Activated naive CD4-positive, alpha-beta T cell treated with Interleukin-2 at 50 U/mL for 16 hours (primary cell): ENCODE measurements at places on chromosomes 4 and X.

GRCh38 chr4:83364312-83364711 lies 29.7 kb upstream of the HPSE start:
- DNase-seq, result no peak

DNA sequence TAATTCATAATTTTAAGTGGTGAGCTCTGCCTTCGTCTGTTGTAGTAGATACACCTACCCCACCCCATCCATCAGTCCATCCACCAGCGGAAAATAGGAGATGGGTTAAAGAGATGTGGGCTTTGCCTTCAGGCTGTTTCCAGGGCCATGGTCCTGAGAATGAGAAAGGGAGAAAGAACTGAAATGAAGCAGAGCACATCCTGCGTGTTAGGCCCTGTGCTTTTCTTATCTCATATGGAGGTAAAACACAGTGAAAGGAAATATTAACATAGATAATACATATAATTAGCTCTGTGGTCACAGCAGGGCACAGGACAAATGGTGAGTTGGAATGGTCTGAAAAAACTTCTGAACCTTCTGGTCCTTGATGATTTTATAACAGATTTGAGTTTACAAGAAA lies 393.5 kb downstream of the BMPR1B start:
- no peak for DNase-seq

DNA sequence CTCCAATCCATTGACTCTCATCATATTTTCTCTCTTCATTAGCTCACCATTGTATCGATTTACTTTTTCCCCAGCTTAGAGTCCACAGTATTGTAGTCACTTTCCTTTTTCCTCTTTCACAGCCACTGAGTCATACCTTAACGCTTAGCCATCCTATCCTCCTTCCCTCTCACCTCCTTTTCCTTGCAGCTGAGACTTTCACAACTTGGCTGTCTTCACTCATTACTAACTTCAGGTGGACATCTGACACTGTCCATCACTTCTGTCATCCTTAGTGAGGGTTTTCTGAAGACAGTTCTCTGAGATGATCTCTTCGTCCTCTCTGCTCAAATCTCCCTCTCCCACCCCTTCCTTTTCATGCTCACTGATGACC lies 70.5 kb upstream of the ESX1 start:
- no peak for DNase-seq

DNA sequence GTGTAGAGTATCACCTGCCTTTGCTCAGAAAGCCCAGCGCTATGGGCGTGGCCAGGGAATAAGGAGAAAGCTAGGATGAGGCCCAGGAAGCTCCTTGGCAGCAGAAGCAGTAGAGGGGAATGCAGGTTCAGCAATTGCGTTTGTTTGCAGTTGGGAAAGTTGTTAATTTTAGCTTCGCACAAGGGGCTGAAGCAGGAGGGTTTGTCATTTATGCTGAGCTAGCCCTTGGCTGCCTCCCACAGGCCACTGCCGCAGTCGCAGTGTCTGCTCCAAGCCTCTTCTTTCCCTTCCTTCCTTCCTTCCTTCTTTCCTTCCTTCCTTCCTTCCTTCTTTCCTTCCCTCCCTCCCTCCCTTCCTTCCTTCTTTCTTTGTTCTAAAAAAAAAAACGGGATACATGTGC lies 21.5 kb downstream of the FRMPD3 start:
- no peak for DNase-seq

- DNase-seq, result no peak
Measured at GRCh38 chr4:4668355-4669210, 126.7 kb upstream of the STX18 start.

- no peak for DNase-seq
Measured at GRCh38 chr4:110055158-110055768, 142.6 kb downstream of the EGF start.

DNA sequence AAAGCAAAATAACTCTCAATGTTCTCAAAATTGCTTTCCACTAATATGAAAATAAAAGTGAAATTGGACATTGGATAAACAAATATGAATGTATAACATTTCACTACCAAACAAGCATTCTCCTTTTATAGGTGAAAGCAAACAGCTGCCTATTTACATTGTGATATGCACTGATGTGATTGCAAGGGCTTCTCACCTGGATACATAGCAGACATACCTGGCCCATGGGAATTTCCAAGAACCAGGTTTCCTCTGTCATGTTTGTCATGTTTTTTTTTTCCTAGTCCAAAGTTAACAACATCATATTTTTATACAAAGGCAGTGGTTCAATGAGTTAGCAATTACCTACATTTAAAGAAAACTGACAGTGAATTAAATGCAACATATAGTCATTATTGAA lies 228.5 kb downstream of the ANKRD50 start:
- DNase-seq, result no peak

GRCh38 chr4:178937130-178937529 lies 1494.9 kb upstream of the AGA start:
- no peak for DNase-seq

DNA sequence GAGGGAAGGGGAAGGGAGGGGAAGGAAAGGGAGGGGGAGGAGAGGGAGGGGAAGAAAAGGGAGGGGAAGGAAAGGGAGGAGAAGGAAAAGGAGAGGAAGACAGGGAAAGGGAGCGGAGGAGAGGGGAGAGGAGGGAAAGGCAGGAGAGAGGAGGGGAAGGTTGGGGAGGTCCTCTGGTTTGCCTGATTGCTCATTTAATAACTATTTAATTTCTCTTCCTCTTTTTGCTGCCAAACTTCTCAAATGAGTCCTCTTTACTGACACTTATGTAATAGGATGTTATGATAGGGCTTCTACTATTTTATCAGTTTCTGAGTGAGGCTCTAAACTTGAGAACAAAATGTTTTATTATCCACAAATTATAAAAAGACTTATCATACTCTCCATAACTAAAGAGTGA lies 35.4 kb upstream of the PPA2 start:
- no peak for DNase-seq

DNA sequence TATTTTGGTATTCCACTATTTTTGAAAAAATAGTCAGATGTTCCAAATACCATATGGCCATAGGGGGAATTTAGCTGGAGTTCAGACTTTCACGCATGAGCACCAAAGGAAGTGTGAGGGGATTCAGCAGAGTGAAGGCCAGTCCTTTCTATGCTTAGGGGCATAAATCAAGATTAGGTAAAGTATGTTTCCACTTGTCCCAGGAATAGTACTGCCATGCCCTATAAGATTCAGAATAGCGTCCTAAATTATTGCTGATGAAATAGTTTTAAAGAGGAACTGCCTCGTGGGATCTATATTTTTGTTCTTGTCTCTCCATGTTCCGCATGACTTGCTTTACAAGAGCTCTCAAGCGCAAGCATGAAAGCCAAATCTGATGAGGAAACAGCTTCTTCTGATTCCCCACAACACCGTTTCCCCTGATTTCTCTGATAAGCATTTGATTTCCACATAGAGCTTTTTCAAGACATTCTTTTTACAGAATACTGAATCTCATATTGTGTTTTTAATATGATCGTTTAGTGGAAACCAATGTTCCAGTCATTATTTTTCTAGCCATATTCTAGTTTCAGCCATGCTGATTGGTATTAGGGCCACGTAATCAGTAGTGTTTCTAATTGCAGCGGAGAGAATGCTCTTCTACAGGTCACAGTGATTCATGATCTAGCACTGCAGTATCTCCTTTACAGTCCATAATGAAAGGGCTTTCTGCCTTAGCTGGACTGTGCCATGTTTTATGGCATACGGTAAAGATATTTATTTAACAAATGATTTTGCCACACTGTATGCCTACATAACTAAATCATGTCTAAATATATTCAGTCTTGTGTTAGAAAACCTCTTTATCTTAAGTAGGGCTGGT lies 492.3 kb downstream of the CENPC start:
- DNase-seq, result no peak

DNA sequence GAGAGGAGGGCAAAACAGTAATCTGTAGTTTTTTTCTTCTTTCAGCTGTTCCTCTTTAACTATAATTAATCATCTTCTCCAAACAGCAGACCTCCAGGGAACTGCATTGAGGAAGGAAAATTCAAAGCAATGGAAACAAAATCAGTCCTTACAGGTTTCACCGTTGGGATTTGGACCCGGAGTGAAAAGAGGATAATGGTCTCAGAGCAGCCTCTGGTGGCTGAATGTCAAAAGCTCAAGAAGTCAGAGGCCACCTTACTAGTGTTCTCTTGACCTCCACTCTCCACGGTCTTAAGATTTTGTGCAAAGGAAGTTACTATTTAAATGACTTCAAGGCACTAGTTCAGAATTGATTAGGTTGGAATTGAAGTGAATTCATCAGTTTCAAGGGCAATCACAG lies 16.0 kb upstream of the MID1 start:
- DNase-seq, result no peak

- DNase-seq, result no peak
Measured at GRCh38 chr4:14184265-14184664, 556.7 kb upstream of the BOD1L1 start.

DNA sequence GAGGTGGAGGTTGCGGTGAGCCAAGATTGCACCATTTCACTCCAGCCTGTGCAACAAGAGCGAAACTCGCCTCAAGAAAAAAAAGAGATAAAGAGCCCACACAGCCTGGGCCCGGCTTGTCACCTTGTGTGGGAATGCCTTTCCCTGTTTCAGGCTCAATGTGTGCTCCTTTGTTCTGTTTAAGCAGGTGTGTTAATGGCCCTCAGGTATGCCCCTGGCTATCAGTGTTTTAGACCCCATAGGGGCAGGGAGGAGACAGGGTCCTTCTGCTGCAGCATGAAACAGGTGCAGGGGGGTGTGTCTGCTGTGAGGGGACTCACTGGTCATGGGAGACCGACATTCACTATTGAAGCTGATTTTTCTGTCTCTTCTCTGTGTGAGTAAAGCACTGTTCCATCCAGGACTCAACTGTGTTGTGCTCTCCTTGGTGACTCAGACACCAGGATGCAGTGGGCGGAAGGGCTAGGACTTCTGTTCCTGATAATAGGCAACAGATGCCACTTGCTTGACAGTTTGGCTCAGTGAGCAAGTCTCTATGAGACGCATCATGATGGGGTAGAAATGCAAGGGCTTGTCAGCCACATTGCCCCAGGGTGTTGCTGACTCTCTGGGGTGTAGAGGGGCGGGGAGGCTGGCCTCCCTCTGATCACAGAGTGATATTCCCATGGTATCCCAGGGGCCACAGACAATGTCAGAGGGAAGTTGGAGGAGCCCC lies 15.6 kb upstream of the LAP3 start:
- DNase-seq, result no peak

GRCh38 chrX:107561468-107562215 lies 66.7 kb upstream of the PRPS1 start:
- DNase-seq, result no peak

- no peak for DNase-seq
Measured at GRCh38 chr4:36835246-36835645, 409.3 kb upstream of the NWD2 start.

GRCh38 chr4:9979101-9979701 lies 42.1 kb downstream of the SLC2A9 start:
- DNase-seq, result no peak

DNA sequence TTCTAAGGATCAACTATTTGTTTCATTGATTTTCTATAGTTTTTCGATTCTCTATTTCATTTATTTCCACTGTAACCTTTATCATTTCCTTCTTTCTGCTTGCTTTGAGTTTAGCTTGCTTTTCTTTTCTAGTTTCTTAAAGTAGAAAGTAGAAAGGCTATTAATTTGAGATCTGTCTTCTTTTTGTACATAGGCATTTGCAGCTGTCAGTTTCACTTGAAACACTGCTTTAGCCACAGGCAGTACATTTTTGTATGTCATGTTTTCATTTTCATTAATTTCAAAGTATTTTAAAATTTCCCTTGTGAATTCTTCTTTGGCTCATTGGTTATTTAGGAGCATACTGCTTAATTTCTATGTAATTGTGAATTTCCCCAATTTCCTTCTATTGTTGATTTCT lies 152.2 kb downstream of the SH3KBP1 start:
- DNase-seq, result no peak

DNA sequence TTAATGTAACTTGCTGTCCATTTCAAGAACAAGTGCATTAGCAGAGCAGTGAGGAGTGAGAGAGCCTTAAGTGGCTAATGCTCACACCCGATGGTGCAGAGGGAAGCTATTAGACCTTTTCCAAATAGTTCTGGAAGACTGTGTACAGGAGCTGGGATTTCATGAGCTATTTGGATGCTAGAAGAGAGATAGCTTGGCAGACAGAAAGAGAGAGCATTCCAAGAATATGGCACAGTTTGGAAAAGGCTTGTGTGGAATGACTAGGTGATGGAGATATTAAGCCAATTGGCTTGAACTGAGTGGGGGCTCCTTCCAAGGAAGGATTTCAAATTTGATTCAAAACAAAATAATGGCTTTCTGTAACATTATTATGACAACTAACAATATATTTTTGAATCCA lies 1097.2 kb upstream of the TENM3 start:
- no peak for DNase-seq

GRCh38 chr4:36152735-36153134 lies 91.6 kb downstream of the ARAP2 start:
- DNase-seq, result no peak

DNA sequence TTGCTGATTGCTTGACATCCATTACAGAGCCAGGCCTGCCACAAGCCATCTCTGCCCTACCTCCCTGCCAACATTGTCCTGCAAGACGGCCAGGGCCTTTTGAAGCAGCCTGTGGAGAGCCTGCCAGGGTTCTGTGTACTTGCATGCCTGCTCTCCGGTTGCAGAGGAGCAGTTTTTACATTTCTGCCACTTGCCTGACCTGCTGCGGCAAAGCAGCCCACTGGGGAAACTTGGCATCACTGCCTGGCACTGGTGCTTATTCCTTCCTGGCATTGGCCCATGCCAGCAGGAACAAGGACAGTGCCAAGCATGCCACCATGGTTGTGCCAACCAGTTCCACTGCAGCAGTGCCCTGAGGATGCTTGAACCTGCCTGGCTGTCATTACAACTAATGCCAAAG lies 167.1 kb downstream of the NHS start:
- no peak for DNase-seq

DNA sequence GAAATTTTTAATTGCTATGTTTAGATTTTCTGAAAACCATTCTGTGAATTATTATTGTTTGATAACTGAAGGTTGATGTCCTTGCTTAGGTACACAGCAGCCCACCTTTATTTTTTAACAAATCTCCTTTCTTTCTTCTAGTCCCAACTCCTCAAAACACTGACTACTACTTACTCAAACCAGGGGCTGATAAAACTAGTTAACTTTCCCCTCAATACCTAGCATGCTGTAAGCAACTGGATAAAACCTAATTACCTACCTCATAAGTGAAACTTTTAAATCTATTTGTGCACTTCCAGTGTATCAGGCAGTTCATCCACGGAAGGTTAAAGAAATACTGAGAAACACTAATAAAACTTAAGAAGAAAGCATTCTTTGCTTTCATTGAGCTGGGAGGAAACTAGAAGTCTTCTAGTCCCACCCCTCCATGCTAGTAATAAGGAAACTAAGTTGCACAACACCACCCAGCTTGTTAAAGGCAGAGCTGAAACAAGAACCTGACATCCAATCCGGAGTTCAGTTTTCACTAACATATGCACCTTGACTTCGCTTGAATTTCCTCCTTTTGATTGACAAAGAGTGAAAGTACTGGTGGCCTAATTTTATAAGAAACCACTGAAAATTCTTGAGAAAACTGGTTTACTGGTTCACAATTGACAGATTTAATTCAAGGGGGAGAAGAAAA lies 180.2 kb upstream of the TET2 start:
- DNase-seq, result no peak
